ENCODE measurements at places on chromosomes 11 and 22.

DNA sequence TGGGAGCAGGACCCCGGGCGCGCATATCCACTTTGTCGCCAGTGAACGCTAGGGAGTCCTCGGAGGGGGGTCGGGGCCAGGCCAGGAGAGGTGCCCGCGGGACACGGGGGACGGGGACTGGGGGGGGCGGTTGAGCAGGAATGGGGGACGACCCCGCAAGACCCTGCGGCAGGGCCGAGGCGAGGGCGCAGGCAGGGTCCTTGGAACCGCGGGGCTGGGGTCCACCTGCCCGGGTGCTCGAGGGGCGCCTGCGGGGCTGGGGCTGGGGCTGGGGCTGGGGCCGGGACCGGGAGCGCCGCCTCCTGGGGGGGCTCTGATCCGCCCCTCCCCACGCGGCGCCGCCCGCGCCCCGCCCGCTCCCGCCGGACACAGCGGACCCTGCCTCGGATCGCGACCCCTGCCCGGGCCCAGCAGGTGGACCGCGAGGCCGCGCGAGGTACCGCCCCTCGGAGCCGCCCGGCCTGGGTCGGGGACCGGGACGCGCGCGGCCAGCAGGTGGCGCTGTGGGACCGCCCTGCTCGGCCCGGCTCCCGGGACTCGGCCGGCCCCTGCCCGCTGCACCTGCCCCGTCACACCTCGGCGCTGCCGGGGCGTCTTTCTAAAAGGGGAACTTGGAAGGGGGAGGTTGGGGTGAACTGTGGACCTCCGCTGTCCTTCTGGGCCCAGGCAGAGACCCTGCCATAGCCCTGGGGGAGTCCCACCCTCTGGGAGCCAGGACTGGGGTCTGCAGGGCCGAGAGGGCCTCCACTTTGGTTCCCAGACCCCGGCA lies 11.0 kb downstream of the CRELD2 start:
- peak; percentile 80 for DNase-seq

GRCh38 chr22:37195921-37196320 lies 7.9 kb upstream of the C1QTNF6 start:
- no peak for DNase-seq

DNA sequence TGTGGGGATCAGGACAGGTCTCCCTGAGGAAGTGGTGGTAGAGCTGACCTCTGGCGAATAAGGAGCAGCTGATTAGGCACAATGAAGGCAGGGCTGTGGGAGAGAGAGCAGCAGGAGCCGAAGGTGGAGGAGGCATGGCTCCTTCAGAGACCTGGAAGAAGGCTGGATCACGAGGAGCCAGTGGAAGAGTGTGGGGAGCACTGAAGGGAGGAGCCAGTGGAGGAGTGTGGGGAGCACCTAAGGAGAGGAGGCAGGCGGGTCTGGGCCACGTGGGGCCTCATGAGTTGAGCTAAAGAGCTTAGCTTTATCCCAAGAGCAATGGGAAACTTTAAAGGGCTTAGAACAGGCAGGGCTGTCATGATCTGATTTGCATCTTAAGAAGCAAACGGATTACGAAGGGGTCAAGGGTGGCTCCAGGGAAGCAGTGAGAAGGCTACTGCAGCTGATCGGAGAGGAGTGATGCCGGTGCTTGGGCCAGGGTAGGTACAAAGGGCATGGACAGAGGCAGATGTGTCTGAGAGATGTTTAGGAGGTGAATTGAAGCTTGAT lies 44.9 kb upstream of the EIF3D start:
- no peak for DNase-seq

- no peak for DNase-seq
These were observed 210.8 kb downstream of the PGR start for GRCh38 chr11:100918551-100919500.

GRCh38 chr11:17579451-17579850 lies 32.4 kb downstream of the OTOG start:
- no peak for DNase-seq

- no peak for DNase-seq
These were observed 24.2 kb downstream of the RBX1 start for GRCh38 chr22:40975366-40975765.

GRCh38 chr11:84588131-84588829 lies 1038.9 kb downstream of the DLG2 start:
- DNase-seq, result no peak

- DNase-seq, result no peak
These were observed 870 bp upstream of the CTTN start for GRCh38 chr11:70397336-70397982.

- peak; percentile 67 for DNase-seq
These were observed 9.4 kb downstream of the IGSF9B start for GRCh38 chr11:133947321-133947756.
